ENCODE measurements at places on chromosomes 13 and 19.

DNA sequence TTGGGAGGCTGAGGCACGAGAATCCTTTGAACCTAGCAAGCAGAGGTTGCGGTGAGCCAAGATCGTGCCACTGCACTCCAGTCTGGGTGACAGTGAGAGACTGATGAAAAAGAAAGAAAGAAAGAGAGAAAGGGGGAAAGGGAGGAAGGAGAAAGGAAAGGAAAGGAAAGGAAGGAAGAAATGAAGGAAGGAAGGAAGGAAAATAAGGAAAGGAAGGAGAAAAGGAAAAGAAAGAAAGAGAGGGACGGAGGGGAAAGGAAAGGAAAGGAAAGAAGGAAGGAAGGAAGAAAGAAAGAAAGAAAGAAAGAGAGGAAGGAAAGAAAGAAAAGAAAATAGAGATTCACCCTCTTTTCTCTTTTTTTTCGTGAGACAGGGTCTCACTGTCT is 8.7 kb downstream of the PDE4A start:
- DNase-seq, result no peak

DNA sequence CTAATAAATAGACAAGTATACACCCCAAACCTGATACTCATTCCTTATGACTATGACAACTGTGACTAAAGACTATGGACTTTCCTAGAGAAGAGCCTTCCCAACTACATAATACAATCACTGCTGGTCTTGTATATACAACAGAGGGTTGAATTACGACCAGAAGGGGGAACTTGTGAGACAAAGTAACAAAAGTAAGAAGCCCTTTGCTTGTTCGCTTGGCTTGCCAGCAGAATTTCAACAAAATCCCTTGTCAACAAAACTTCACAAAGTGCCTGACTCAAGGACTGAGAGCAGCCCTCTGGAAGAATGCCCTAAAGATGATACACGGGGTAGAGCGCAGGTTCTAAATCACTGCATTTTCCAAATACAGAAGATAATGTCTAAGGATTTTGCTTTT is 99.4 kb downstream of the WASF3 start:
- DNase-seq, result no peak

DNA sequence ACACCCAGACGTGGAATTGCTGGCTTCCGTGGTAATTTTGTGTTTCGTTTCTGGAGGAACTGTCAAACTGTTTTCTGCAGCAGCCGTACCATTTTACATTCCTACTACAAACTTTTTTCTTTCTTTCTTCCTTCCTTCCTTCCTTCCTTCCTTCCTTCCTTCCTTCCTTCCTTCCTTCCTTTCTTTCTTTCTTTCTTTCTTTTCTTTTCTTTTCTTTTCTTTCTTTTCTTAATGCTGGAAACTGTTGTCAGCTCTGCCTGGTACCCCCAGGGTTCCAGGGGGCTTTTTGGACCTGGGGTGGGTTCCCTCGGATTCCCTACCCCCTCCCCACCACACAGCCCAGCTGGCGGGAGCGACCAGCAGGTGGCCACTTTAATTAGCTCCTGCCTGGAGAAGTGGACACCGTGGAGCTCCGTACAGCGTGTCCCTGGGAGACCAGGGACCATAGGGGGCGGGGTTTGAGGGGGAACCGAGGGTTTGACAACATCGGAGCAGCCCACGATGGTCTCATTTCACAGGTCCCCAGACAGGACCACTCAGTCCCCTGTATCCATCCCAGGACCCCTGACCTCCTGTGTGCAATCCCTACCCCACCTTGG is 24.4 kb downstream of the CELF5 start:
- DNase-seq, result no peak

DNA sequence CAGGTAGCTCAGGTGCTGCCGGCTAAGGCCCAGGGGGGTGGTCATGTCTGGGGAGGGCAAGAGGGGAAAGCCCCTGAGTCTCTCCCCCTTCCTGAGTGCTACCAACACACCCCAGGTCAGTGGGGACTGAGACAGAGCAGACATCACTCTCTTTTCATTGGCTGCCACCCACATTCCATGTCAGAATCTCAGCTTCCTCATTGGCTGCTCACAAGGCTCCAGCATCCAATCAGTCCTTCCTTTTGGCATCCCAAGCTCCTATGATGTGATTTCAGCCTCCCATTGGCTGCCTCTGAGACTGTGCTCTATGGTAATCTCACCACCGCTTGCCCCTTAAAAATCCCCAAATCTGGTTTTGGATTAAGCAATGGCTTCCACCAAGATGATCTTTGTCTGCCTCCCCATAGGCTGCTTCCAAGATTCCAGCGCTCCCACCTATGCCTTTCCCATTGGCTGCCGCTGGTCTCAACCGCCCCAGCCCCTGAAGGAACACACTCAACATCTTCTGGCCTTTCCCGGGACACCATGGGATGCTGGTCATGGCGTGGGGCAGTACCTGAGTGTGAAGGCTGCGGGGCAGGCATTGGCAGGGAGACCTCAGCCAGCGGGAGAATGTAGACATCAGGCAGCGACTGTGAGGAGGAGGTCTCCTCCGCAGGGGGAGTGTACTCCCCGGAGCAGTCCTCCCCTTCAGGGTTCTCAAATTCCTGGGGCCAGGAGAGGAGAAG is 2.0 kb downstream of the LMTK3 start:
- no peak for DNase-seq

- no peak for DNase-seq
Measured at GRCh38 chr13:35909837-35910540, 221.2 kb downstream of the DCLK1 start.

DNA sequence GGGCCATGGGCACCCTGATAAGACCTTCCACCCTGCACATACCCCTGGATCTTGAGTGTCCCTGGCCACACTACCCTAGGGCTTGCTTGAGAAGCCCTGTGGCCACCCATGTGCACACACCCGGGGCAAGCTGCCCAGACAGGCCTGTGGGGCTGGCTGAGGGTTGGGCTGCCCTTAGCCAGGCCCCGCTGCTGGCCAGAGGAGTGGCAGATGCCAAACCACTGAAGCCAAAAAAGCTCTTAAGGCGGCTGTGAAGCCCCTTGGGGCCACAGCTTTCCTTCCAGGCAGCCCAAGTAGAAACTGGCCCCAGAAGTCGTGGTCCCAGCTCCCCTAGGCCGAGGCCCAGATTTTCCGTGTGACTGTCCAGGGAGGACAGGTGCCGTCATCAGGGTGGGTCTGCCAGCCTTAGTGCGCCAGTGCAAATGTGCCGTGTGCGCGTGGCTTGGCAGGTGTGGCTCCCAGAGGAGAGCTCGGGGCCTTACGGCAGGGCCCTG is 14.8 kb downstream of the CEBPG start:
- no peak for DNase-seq

DNA sequence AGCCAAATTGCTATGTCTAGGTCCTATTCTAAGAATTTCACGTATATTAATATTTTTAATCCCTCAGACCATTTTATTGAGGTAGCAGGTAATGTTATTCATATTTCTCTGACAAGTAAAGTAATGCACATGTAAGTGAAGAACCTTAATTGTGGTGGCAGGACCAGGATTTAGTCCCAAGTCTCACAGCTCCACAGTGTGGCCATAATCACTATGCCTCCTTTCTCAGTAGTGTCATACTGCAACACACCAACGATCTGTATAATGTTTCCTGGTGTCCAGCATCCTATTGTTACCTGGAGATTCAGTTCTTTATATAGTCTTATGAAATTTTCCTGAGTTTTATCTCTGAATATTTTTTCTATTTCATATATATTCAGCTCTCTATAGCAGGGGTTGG is 340.3 kb downstream of the OLFM4 start:
- no peak for DNase-seq

GRCh38 chr13:20407759-20408158 is 117.9 kb downstream of the CRYL1 start:
- no peak for DNase-seq

GRCh38 chr19:50669302-50670101 is 20.3 kb downstream of the C19orf81 start:
- no peak for DNase-seq

DNA sequence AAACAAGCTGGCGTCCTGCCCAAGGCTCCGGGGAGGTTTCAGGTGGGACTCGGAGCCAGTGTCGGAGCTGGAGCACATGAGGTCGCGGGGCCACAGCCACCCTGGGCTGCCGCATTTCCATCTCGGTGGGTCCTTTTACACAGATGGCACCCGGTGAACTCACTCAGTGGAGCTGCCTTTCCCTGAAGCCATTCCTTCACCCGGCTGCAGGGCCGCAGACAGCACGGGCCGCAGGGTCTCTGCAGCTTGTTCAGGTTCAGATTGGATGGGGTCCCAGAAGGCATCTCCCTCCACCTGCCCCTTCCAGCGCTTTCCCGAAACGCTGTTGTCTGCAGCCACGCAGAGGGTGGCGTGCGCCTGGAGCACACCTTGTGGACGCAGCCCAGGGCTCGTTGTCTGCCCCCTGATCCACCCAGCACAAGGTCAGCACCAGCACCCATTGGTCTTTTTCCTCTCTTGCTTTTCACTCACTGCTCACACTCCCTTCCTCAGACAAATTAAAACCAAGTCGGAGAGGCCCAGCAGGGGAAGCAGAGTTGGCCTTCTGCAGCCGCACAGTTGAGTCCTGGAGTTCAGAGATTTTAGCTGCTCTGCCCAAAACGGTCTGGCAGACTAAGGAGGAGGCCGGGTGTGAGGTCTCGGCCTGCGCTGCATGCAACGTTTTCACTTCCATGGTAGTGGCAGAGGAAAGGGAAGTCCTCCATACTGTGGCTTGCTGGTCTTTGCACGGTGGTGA is 18.1 kb downstream of the MCF2L start:
- DNase-seq, result no peak

GRCh38 chr13:75836441-75836840 is 200.3 kb downstream of the LMO7 start:
- DNase-seq, result no peak

- DNase-seq, result no peak
Measured at GRCh38 chr13:53073711-53074110, 45.1 kb downstream of the OLFM4 start.

DNA sequence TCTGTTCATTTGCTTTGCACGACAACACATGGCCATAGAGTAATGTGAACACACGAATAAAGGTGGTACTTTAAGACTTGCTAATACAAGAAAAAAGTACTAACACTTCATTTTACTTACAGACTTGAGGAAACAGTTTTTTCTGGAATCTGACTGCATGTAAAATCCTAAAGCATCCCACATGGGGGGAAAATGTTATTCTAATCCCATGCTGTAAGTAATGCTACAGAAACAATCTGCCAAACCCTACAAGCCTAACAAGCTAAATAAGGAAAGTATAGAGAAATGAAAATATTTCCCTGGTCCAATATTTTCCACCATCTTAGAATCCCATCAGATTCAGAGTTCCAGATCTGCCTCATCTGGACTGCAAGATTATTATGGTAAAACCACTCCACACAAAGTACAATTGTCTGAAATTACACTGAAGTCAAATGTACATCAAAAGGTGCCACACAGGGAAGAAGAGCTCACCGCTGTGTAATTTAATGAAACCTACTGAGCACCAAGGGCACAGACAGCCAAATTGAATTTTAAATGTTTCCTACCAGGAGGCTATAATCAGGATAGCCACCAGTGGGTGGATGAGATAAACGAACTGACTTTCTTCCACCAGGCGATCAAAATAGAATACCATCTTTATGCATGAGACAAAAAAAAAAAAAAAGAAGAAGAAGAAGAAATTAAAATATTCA is 22.0 kb downstream of the LHFPL6 start:
- DNase-seq, result no peak

GRCh38 chr13:97108530-97108900 is 113.6 kb upstream of the MBNL2 start:
- DNase-seq, result no peak

GRCh38 chr13:72541674-72542073 is 185.8 kb downstream of the MZT1 start:
- no peak for DNase-seq

- DNase-seq, result no peak
Measured at GRCh38 chr13:25585000-25585399, 213.2 kb downstream of the ATP8A2 start.

DNA sequence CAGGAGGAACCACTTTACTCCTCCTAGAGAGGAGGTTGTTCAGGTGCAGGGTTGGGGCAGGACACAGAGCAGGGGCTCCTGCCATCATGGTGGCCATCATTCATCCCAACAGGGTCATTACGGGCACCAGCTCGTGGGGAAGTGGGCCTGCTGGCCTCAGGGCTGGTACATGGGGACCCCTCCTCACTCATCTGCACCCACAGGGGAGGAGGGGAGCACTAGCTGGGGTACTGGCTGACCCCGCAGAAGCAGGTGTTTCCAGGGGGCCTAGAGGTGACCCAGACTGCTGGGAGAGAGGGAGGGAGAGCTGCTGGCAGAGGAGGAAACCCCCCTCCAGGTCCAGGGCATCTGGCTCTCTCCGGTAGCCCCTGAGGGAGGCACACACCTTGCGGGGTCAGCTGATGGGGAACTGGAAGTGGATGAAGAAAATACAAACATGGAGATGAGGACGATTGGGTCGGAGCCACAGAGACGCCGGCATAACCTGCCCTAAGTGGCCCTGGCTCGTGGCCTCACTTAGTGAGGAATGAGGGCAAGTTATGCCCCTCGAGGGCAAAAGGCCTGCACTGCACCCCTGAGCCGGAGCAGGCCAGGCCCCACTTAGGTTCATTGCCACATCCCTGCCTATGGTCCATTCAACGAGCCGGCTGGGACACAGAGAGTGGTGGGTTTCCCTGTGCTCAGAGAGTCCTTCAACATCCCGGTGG is 76.2 kb downstream of the SOX1 start:
- no peak for DNase-seq

DNA sequence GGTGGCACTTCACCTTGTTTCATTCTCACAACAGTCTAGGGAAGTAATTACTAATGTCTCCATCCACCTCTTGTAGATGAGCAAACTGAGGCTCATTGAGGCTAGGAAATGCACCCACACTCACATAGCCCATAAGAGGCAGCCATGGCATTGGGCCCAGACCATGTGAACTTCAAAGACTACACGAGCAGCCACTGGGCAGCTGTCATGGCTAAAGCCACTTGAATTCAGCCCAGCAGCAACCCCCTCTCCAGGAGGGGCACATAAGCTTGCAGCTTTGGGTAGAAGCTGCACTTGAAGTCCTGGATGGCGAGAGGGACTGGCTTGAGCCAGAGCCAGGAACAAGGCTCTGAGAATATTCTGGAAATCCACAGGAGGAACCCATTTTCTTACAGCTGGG is 13.4 kb downstream of the ALOX5AP start:
- DNase-seq, result no peak

DNA sequence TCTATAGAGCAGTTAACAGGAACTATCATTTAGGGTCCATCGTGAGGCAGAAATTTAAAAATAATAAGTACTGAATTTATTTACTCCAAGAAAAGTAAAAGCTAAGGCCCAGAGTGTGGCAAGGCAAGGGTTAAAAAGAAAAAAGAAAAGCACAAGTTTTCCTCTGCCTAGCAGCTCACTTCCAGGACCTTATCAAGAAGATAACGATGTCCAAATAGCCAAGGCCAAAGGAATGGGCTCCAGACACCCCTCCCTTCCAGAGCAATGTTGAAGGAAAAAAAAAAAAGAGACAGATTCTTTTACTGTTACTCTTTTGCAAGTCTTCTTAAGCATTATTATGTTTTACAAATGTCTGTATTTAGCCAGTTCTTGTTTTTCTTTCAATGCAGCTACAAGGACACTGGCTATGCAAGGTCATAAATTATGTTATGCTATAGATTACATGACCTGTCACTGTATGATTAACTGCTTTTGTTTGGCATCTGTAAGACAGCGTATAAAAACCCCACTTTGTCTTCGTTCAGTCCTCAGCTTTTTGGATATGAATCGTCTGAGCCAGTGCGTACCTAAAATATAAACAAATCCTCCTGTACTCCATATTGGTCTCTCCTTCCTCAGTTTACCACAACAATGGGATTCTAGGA is 2.9 kb upstream of the ZNF700 start:
- no peak for DNase-seq
